Placental epithelial cell (primary cell): ENCODE measurements at places on chromosomes 11 and 22. TPM values are rescaled to one million over a fixed set of nuclear protein-coding genes. Genes with fewer than 3 reads are reported as not detected.

The C22orf42 gene
- not detected in 2 replicates for total RNA-seq

The PGAP2 gene
- 27.1 and 27.5 TPM in 2 replicates for total RNA-seq

The NXPE2 gene
- total RNA-seq, result 0.76 and 0.79 TPM in 2 replicates

The UBQLN3 gene
- total RNA-seq, result under 0.01 TPM in 1 of 2 replicates, not detected in the other

The DEFB131B gene
- total RNA-seq, result not detected in 2 replicates

The PLXNB2 gene
- 146 and 180 TPM in 2 replicates for total RNA-seq

The WBP2NL gene
- total RNA-seq, result 1.2 TPM in 2 replicates

The IL17REL gene
- total RNA-seq, result not detected in 2 replicates
